Adrenal gland (tissue), 19 donors: ENCODE measurements at places on chromosomes 2 and 18. TPM values are rescaled to one million over a fixed set of nuclear protein-coding genes. Genes with fewer than 3 reads are reported as not detected.

- H3K4me1 ChIP-seq, result peaks cover 5% of the 10 kb centered on the region
- no peaks in the 10 kb centered on the region for H3K36me3 ChIP-seq
- DNase-seq, result no peak
- H3K27me3 ChIP-seq, result no peaks in the 10 kb centered on the region
These were observed 80.8 kb downstream of the LCLAT1 start for GRCh38 chr2:30527859-30528258.

GRCh38 chr2:239375278-239376061 is 25.4 kb downstream of the HDAC4 start:
- H3K4me3 ChIP-seq, result no peak overlapping the region
- DNase-seq, result no peak
- no peaks in the 10 kb centered on the region for H3K27me3 ChIP-seq
- H3K4me1 ChIP-seq, result no peaks in the 10 kb centered on the region
- no peak overlapping the region for H3K27ac ChIP-seq
- H3K36me3 ChIP-seq, result no peaks in the 10 kb centered on the region

GPR75 gene
- total RNA-seq, result 3.1 TPM

C2orf78 gene
- not detected for total RNA-seq
